HEK293T (cell line): ENCODE measurements at places on chromosomes 6 and 20.

DNA sequence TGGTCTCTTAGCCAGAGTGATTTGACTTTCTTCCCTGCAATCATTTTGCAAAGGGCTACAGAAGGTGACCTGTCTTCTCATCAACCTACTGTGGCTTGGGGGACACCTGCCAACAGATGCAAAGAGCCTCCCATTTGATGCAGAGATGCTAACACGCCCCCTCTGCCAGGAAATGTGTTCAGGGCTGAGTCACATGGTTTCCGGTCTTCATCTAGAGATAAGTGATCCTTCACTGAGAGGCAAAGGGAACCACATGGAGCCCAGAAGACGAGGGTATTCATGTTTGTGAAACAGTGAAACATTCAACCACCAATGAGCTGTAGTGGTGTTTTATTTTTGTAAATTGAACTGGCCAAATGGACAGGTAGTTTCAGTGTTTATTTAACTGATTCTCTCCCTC is 109.0 kb upstream of the RIN2 start:
- no peak for DNase-seq

- DNase-seq, result no peak
Measured at GRCh38 chr20:62766716-62767115, 29.6 kb upstream of the MRGBP start.

DNA sequence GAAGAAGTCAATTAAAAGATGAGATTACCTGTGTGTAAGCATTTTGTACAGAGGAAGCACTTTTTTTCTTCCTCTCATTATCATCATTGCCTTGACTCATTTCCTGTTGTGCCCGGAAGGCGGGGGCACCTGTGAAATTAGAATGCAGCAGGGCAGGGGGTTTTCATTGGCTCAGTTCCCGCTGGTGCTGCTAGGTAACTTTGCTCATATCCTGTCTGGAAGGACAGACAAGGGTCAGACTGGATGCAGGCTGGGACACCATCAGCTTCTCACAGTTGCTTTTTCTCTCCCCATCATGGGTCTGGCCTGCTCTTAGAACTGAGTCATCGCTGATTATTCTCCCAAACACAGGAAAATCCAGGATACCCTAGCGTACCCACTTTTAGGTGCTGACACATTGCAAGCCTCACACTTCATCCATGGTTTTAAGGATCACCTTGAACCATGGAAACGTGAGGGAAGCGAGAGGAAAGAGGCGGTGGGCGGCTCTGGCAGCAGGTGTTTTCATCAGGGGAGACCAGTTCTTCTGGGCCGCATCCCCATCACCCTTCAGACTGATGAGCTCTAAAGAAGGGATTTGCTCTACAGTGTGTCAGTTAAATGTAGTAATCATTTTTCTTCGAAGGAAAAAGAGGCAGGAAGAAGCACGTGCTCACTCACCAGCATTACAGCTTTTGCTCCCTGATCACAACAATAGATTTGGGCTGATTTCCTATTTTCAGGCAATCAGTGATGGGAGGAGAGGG is 195.7 kb upstream of the SASH1 start:
- DNase-seq, result no peak

DNA sequence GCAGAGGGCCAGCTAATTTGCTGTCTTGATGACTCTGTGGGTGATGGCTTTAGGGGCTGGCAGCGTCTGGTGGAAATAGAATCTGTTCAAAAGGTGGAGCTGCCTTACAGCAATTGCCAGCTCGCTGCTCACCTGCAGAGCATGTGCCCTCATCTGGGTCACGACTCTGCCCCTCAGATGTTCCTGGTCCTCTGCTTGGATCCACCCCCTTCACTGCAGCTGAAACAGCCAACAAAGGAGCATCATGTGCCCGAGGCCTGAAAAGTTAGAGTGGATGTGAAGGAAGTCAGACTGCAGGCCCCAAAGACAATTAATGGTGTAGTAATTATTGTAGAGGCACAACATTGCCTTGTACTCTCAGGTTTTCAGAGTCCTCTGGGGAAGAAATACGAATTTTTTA is 19.9 kb downstream of the RREB1 start:
- DNase-seq, result no peak
